NCI-H446 (cell line): ENCODE measurements at places on chromosomes 4 and X.
A peak's percentile ranks its signal among the peaks of the same experiment; 100 is the strongest.

DNA sequence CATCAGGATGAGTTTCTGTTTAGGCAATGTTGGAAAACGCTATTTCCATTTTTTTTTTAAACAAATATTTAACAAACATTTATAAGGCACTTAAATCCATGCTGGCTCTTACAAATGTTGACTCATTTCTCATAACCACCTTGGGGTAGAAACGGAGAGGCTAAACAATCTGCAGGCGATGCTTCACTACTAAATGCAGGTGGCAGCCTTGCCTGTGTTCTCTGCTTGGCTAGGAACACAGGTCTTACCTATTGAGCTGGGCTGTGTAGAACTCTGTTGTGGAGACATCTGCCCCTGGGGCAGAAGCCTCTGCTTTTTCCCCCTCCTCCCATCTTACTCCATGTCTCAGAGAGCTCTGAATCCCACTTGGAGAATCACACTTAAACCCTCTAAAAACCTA, 1.4 kb upstream of the CXCL1 start:
- DNase-seq, result no peak

GRCh38 chr4:152509595-152510225, 26.2 kb downstream of the FBXW7 start:
- no peak for DNase-seq

- DNase-seq, result no peak
Observed at GRCh38 chrX:27968352-27968751, 12.9 kb downstream of the DCAF8L1 start.

DNA sequence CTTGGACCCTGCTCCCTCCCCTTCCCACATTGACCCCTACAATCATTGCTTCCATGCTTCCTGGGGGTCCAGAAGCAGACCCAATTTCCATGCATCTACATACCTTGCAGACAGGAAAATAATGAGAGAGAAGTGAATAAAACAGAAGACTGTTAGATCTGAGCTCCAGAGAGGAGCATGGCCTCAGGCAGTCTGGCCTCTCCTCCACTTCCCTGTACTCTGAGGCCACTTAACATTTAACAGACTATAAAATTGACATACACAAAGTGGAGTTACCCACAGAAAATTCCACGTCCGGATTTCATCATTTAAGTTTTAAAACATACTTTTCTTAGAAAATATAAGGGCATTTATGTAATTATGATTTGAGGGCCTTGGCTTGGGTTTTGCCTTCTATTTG, 2.1 kb upstream of the PRSS12 start:
- DNase-seq, result no peak

GRCh38 chr4:87881115-87881514, 48.3 kb downstream of the MEPE start:
- DNase-seq, result no peak

- DNase-seq, result no peak
Observed at GRCh38 chr4:137558951-137559350, 26.7 kb upstream of the PCDH18 start.

DNA sequence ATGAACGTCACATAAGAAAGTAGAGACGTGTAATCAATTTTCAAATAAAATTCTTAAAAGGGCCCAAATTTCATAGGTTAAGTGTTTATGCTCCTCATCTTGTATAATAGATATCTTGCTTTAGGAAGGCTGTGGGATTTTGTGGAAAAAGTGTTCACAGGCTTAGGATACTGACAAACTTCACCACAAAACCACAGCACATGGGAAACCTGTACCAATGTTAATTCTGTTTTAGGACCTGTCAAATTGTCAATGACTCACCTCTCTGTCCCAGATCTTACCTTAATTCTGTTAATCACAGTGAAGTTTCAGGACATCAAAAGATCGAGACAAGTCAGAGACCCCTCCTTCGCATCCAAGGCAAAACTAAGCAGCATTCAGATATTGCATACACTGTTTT, 24.2 kb downstream of the FGFBP1 start:
- no peak for DNase-seq

GRCh38 chrX:110407910-110408545, 49.4 kb downstream of the RTL9 start:
- DNase-seq, result peak; percentile 79

DNA sequence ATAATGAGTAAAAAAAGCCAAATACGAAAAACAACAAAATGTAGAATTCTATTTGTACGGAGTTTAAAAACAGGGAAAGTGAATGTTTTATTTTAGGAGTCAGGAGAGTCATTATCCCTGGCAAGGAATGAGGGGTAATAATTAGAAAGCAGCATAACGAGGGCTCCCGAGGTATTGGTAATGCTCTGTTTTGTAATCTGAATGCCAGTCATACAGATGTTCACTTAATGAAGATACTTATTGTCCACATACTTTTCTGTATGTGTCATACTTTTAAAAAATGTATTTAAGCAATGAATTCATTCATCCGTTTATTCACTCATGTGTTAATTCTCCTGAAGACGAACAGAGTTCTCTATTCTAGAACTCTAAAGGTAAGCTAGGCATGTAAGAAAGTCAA, 87.8 kb upstream of the BMP2K start:
- DNase-seq, result no peak
